ENCODE measurements at places on chromosomes 3 and 15. TPM values are rescaled to one million over a fixed set of nuclear protein-coding genes. Genes with fewer than 3 reads are reported as not detected.

TMEM212 gene
- not detected for total RNA-seq

ROPN1B gene
- not detected for total RNA-seq

GOLGA6L7 gene
- total RNA-seq, result not detected

TGM4 gene
- total RNA-seq, result not detected

TNFSF10 gene
- total RNA-seq, result 32.7 TPM

CCR5 gene
- total RNA-seq, result not detected

NAALADL2 gene
- not detected for total RNA-seq

ONECUT1 gene
- total RNA-seq, result not detected

SEC22C gene
- 41.2 TPM for total RNA-seq

SYNPR gene
- not detected for total RNA-seq

RBPMS2 gene
- total RNA-seq, result not detected

ADIPOQ gene
- not detected for total RNA-seq

CCR9 gene
- total RNA-seq, result not detected

GASK1A gene
- total RNA-seq, result not detected

HES1 gene
- 2.5 TPM for total RNA-seq

CLSTN2 gene
- total RNA-seq, result not detected

DNAJC17 gene
- total RNA-seq, result 25.9 TPM

POPDC2 gene
- 0.72 TPM for total RNA-seq

SPPL2A gene
- 37.7 TPM for total RNA-seq
